ENCODE measurements at places on chromosomes 12 and 14.

- H3K27ac ChIP-seq = no peak overlapping the region
- H3K36me3 ChIP-seq = no peaks in the 10 kb centered on the region
Observed at GRCh38 chr14:68367536-68367935, 425.3 kb downstream of the ZFP36L1 start.

- no peaks in the 10 kb centered on the region for H3K27me3 ChIP-seq
- DNase-seq = no peak
- no peaks in the 10 kb centered on the region for H3K4me1 ChIP-seq
- H3K4me3 ChIP-seq = no peak overlapping the region
- no peaks in the 10 kb centered on the region for H3K36me3 ChIP-seq
Observed at GRCh38 chr14:32319368-32320049, 9.6 kb upstream of the AKAP6 start.

DNA sequence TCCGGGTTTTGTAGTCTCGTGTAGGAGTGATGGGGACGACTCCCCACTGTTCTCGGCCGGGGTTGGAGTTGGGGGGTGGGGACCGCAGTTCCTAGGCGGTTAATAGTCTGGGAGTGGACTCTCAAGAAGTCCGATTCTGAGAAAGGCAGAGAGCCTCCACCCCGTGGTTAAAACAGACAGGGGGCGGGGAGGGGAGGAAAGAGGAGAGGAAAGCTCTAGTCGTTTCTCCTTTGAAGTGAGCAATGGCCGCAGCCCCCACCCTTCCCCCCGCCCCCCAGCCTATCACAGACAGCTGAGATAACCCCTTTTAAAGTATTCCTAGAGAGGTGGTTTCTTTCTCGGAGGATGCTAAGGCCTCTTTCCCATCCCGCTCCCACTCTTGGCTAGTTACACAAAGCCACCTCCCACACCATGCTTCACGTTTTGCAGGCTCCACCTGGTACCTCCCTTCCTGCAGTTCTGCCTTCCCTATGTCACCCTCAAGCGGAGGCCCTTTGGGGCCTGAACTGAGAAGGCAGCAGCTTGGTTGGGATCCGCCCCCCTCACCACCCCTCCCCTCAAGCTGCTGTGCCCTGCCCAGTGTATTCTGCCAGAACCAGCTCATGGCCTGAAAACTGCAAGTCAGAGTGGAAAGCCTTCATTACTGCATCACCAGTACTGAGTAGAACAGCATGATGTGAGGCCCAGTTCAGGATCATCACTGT lies 853 bp downstream of the USP5 start:
- peak; percentile 80 for DNase-seq
- H3K4me1 ChIP-seq = peaks cover 40% of the 10 kb centered on the region
- peak overlapping the region; percentile 90 for H3K4me3 ChIP-seq
- peaks cover 20% of the 10 kb centered on the region for H3K36me3 ChIP-seq

DNA sequence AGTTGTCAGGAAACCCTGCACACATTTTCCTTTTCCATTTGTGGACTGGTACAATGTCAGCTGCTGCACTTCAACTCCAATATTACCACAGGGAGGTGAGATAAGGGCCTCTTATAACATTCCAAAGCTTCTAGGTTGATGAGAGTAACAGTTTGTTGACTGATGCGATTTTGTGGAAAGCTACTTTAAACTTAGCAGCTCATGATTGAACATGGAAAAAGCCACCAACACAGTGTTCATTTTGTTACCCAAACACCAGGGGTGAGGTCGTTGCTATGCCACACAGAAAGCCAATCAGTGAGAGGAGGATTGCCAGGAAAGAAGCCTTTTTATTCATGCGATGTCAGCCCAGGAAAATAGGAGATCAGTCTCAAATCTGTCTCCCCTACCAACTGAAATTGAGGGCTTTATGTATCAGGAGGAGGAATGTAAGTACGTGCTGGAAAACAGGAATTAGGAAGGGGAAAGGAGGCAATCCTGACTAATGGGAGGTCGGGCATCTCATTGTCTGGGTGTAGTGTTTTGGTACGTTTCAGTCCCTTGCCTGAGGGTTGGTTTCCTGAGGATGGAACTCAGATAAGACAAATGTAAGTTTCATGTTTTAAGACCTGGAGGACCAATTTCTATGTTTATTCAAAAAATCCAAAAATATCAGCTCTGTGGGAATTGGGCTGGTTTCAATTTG lies 92.7 kb upstream of the PLEKHA5 start:
- no peak for DNase-seq
- no peaks in the 10 kb centered on the region for H3K4me1 ChIP-seq
- H3K27ac ChIP-seq = no peak overlapping the region
- no peak overlapping the region for H3K4me3 ChIP-seq
- H3K36me3 ChIP-seq = no peaks in the 10 kb centered on the region
- no peaks in the 10 kb centered on the region for H3K27me3 ChIP-seq

DNA sequence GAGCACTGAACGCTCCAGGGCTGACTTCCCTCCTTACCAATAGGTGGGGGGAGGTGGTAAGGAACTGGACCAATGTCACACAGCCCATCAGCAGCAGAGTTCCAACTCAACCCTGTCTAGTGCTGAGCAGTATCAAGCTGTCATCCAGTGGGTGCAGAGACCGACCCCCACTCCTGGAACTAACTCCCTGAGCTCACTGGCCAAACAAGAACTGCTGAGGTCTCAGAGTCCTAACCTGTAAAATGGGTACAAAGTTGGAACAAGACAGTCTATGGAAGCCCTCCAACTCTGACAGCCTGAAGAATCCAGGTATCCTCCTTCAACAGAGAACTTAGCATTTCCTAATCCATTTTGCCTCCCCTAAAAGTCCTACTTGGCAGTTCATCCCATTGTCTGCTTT lies 91.1 kb upstream of the CLMN start:
- H3K27me3 ChIP-seq = no peaks in the 10 kb centered on the region
- H3K36me3 ChIP-seq = no peaks in the 10 kb centered on the region
- no peak overlapping the region for H3K27ac ChIP-seq
- DNase-seq = no peak
- peaks cover 11% of the 10 kb centered on the region for H3K4me1 ChIP-seq
- H3K4me3 ChIP-seq = no peak overlapping the region

GRCh38 chr14:77579065-77579464 lies 37.4 kb downstream of the SPTLC2 start:
- H3K27ac ChIP-seq = no peak overlapping the region
- no peak overlapping the region for H3K4me3 ChIP-seq
- H3K4me1 ChIP-seq = peaks cover 25% of the 10 kb centered on the region
- peaks cover 29% of the 10 kb centered on the region for H3K36me3 ChIP-seq
- H3K27me3 ChIP-seq = no peaks in the 10 kb centered on the region

GRCh38 chr12:66852765-66853164 lies 173.9 kb upstream of the GRIP1 start:
- no peaks in the 10 kb centered on the region for H3K36me3 ChIP-seq
- no peak overlapping the region for H3K4me3 ChIP-seq
- H3K4me1 ChIP-seq = 0 out of 2 replicates have a peak, but pooled peaks cover 4% of the 10 kb centered on the region

DNA sequence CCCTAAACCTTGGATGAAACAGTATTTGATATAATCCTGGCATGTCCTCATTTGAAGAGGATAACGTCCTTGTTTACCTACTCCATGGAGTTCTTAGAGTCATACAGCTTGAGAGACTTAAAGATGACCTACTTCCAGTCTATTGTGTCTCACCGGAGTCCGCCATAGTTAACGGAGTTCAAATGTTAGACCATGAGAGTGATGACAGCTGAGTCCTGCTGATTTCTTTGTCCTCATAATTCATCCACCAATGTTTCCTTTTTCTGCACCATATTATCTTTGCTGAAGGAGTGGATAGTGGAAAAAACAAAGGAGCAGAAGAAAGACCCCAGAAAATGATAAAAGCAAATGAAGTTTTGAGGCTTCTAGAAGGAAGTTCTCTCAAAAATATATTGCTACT lies 75.8 kb upstream of the HIF1A start:
- DNase-seq = no peak
- no peaks in the 10 kb centered on the region for H3K36me3 ChIP-seq
- H3K4me3 ChIP-seq = no peak overlapping the region
- no peaks in the 10 kb centered on the region for H3K27me3 ChIP-seq
- no peaks in the 10 kb centered on the region for H3K4me1 ChIP-seq
- H3K27ac ChIP-seq = no peak overlapping the region

DNA sequence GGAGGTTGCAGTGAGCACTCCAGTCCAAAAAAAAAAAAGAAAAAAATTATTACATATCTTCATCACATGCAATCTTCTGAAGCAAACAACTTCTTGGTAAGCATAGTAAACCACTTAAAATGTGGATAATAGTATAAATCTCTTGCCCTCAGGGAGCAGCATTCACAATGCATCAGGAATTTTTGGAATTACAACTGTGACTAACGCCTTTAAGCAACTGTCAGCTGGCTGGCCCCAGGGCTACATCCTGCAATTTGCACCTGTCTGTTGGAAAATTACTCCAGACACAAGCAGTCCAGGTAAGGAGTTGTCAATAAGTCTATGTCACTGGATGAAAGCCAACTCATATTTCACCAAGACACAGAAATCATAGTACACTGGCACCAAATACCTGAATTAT lies 5.5 kb upstream of the SLC7A7 start:
- H3K4me3 ChIP-seq = no peak overlapping the region
- H3K27me3 ChIP-seq = no peaks in the 10 kb centered on the region
- no peak overlapping the region for H3K27ac ChIP-seq
- H3K36me3 ChIP-seq = no peaks in the 10 kb centered on the region
- DNase-seq = no peak
- H3K4me1 ChIP-seq = peaks cover 22% of the 10 kb centered on the region

GRCh38 chr14:75835156-75835725 lies 146.6 kb downstream of the TGFB3 start:
- no peak overlapping the region for H3K4me3 ChIP-seq
- no peak overlapping the region for H3K27ac ChIP-seq
- no peaks in the 10 kb centered on the region for H3K4me1 ChIP-seq
- H3K36me3 ChIP-seq = peaks cover 9% of the 10 kb centered on the region

GRCh38 chr12:1663440-1664132 lies 27.3 kb upstream of the ADIPOR2 start:
- no peak for DNase-seq
- no peaks in the 10 kb centered on the region for H3K36me3 ChIP-seq
- no peaks in the 10 kb centered on the region for H3K27me3 ChIP-seq

- H3K4me3 ChIP-seq = no peak overlapping the region
- H3K27ac ChIP-seq = no peak overlapping the region
- no peaks in the 10 kb centered on the region for H3K27me3 ChIP-seq
- DNase-seq = no peak
- peaks cover 9% of the 10 kb centered on the region for H3K36me3 ChIP-seq
Observed at GRCh38 chr12:66156654-66157053, 13.1 kb downstream of the TMBIM4 start.

DNA sequence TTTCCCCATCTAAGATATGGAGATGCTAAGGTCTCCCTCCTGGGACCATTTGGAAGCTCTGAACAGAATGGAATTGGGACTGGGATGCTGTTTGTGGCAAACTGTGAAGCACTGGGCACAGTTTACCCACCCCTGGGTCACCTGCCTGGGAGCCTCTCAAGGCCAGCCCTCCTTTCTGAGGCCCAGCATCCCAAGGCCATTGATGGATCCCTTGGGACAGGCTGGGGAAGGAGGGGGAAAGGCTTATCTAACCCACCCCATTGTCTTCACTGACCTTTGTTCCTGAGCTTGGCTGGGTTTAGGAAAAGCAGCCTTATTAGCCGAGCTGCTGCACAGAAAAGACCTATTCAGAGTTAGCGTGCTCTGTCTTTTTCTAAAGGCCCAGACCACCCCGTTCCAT lies 5.2 kb downstream of the CCDC85C start:
- H3K27me3 ChIP-seq = no peaks in the 10 kb centered on the region
- no peaks in the 10 kb centered on the region for H3K4me1 ChIP-seq
- no peak overlapping the region for H3K27ac ChIP-seq
- no peak for DNase-seq
- H3K36me3 ChIP-seq = no peaks in the 10 kb centered on the region

GRCh38 chr14:57378661-57379060 lies 11.7 kb upstream of the NAA30 start:
- DNase-seq = no peak
- H3K4me3 ChIP-seq = no peak overlapping the region
- H3K36me3 ChIP-seq = no peaks in the 10 kb centered on the region
- H3K4me1 ChIP-seq = no peaks in the 10 kb centered on the region
- H3K27ac ChIP-seq = no peak overlapping the region
- H3K27me3 ChIP-seq = no peaks in the 10 kb centered on the region

- H3K4me1 ChIP-seq = no peaks in the 10 kb centered on the region
Observed at GRCh38 chr12:100799770-100800169, 5.2 kb downstream of the ANO4 start.

- peaks cover 8% of the 10 kb centered on the region for H3K4me1 ChIP-seq
- no peak overlapping the region for H3K4me3 ChIP-seq
- no peak overlapping the region for H3K27ac ChIP-seq
Observed at GRCh38 chr14:95601650-95602049, 66.8 kb downstream of the GLRX5 start.

- DNase-seq = no peak
- H3K4me3 ChIP-seq = no peak overlapping the region
- no peak overlapping the region for H3K27ac ChIP-seq
- no peaks in the 10 kb centered on the region for H3K36me3 ChIP-seq
- H3K27me3 ChIP-seq = no peaks in the 10 kb centered on the region
Observed at GRCh38 chr14:79436335-79436734, 775.0 kb downstream of the DIO2 start.

DNA sequence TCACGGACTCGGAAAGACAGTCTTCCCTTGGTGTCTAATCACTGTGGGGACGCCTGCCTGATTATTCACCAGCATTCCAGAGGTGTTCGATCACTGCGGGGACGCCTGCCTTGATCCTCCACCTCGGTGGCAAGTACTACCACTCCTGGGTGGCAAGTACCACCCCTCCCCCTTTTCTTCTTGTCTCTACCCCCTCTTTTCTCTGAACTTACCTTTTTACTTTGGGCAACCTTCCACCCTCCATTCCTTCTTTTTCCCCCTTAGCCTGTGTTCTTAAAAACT lies 12.0 kb upstream of the LGMN start:
- H3K27ac ChIP-seq = no peak overlapping the region
- no peaks in the 10 kb centered on the region for H3K36me3 ChIP-seq
- no peak overlapping the region for H3K4me3 ChIP-seq
- peaks cover 3% of the 10 kb centered on the region for H3K4me1 ChIP-seq

- no peak overlapping the region for H3K27ac ChIP-seq
- DNase-seq = no peak
- peaks cover 7% of the 10 kb centered on the region for H3K4me1 ChIP-seq
- H3K4me3 ChIP-seq = no peak overlapping the region
- H3K36me3 ChIP-seq = no peaks in the 10 kb centered on the region
Observed at GRCh38 chr14:52327374-52328226, 13.5 kb downstream of the PTGER2 start.

GRCh38 chr12:12622418-12622817 lies 10.7 kb downstream of the CREBL2 start:
- H3K4me3 ChIP-seq = no peak overlapping the region
- H3K36me3 ChIP-seq = no peaks in the 10 kb centered on the region
- no peaks in the 10 kb centered on the region for H3K4me1 ChIP-seq
- no peaks in the 10 kb centered on the region for H3K27me3 ChIP-seq
- no peak overlapping the region for H3K27ac ChIP-seq

GRCh38 chr12:51890133-51890464 lies 2.2 kb downstream of the ANKRD33 start:
- no peaks in the 10 kb centered on the region for H3K4me1 ChIP-seq
- H3K4me3 ChIP-seq = no peak overlapping the region
- no peak overlapping the region for H3K27ac ChIP-seq
- no peak for DNase-seq
- H3K27me3 ChIP-seq = no peaks in the 10 kb centered on the region

- no peaks in the 10 kb centered on the region for H3K36me3 ChIP-seq
- DNase-seq = peak; percentile 32
- H3K27me3 ChIP-seq = no peaks in the 10 kb centered on the region
- H3K27ac ChIP-seq = no peak overlapping the region
- no peaks in the 10 kb centered on the region for H3K4me1 ChIP-seq
Observed at GRCh38 chr14:63155511-63156185, 48.6 kb upstream of the RHOJ start.

Data from Karpas-422 (cell line).